ENCODE measurements at places on chromosomes 16 and 17.

- DNase-seq, result no peak
These were observed 56.1 kb downstream of the ESRP2 start for GRCh38 chr16:68179855-68180254.

DNA sequence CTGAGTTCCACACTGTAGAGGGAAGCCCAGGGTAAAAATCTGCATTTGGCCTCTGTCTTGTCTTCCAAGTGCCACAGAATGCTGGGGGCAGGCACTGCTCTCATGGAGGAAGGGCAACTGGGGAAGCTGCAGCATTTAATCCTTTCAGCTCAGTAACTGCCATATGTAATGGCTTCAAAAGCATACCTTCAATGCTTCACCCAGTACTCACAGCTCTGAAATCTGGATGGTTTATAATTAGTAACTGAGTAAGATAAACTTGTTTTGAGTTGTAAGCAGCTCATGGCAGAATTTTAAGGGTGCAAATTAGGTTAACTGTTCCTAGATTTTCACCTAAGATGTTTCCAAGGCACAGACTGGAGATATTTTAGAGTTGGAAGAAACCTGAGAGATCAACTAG is 24.5 kb downstream of the PMP22 start:
- no peak for DNase-seq

DNA sequence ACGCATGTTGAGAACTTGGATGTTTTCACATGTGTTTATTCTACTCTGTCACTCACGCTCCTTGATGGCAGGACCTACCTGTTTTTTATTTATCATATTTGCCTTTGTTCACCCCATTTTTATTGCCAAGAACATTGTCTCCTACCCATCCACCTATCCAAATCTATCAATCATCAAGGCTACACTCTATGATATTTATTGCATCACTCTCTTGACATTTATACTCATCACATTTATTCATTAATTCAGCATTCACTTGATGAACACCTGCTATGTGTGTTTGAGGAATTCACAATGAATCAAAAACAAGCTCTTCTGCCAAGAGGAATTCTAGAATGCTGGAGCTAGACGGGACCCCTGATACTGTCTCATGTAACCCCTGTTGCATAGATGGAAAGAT is 94.5 kb upstream of the ZNF469 start:
- DNase-seq, result no peak

DNA sequence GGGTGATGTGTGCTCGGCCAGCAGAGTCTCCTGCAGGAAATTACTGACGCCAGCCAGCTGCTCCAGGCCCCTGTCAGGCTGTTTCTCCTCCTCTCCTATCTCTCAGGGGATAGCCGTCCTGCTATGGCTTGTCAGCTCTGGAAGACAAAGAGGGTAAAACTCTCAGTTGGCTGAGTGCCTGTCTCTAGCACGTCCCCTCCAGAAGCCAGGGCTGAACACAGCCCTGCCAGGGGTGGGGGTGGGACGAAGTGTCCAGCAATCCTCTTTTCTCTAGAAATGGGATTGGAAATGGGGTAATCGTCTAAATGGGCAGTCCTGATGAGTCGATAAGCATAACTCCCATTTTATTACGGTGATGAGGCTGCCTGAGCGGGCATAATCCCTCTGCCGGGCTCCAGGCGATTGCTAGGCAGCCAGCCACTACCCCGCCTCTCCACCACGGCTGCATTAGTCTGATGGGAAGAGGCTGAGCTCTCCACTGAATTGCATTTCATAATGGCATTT is 89.1 kb upstream of the GNAO1 start:
- DNase-seq, result peak; percentile 97

DNA sequence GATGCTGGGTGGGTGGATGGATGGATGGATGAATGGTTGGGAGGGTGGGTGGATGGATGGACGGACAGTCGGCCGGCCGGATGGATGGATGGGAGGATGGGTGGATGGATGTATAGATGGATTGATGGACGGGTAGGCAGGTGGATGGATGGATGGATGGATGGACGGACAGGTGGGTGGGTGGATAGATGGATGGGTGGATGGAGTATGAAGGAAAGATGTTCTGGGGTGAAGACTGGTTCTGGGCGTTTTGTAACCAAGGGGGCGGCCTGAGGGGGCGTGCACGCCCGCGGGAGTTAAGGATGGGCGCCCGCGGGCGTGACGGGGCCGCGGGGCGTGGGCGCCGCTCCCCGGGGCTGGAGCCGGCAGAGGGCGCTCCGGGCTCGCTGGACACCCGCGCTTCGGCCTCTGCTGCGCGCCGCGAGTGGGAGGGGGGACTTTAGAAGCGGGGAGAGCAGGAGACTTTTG is at the start of gene NECAB2:
Gene NECAB2 (plus strand): TSS at position 407 of the 468 bp plus-strand sequence. CDS start 405 bp downstream, outside the sequence.
- DNase-seq, result peak; percentile 66

GRCh38 chr16:9957433-9957832 is 224.8 kb downstream of the GRIN2A start:
- no peak for DNase-seq

DNA sequence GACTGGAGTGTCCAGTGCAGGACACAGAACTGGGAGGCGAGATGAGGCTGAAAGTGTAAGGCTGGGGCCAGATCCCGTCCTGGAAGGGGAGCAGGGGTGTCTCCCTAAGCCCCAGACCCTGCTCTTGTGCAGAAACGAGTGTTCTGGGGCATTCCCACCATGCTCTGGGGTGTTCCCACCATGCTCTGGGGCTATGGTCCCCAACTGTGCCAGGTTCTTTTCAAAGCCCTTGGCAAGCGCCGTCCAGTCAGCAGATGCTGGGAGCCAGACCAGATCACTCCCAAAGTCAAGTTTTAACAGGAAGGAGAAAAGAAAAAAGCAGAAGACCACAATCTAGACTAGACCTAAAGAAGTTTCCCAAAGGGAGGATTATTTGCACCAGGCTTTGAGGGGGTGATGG is 2.5 kb downstream of the TAX1BP3 start:
- DNase-seq, result no peak

DNA sequence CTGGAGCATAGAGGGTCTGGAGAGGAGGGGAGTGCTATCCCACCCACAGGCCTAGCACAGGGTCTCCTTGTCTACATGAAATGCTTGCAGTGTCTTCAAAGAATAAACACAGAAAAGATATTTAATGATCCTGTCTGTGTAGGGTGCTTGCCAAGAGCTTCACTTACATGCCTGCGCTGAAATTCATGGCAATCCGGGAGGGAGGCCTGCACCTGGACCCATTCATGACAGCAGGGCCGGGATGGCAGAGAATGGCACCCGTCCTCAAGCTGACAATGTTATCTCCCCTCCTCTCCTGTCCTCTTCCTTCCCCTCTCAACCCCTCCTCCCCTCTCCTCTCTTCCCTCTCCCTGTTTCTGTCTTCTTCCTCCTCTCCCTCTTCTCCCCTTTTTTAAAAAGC is 2.1 kb downstream of the ADGRG3 start:
- DNase-seq, result no peak

GRCh38 chr17:927611-928461 is 51.7 kb downstream of the NXN start:
- no peak for DNase-seq

DNA sequence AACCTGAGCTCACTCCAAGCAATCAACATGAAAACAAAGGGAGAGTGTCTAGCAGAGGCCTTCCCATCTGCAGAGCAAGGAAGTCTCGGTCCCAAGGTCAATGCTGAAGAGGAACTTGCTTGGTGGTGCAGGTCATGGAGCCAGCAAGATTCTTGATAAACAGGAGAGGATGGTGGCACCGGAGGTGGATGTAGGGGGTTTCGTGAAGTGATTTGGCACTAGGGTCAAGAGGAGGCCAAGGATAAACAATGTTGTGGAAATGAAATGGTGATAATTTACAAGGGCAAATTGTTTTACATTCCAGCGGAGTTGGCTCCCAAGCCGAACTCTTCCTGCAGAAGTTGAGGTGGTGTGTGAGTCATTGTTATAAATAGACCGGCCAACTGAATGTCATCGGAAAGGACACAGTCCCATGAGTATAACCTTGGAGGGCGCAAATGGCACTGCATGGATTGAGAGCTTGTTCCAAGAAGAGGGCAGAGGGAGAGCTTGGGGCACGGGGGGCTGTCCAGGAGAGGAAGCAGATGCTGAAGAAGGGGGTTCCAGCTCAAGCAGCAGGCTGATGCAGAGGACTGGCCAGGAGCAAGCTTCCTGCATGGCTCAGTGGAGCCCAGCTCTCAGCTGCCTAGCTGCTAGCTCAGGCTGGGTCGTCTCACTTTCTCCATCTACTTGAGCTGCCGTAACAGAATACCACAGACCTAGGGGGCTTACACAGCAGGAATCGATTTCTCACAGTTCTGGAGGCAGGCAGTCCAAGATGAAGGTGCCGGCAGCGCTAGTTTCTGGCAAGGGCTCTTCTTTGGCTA is 136.6 kb downstream of the COPRS start:
- DNase-seq, result no peak

GRCh38 chr17:81237591-81238489 is 1.0 kb downstream of the TEPSIN start:
- DNase-seq, result no peak

GRCh38 chr16:17098685-17099084 is 372.1 kb downstream of the XYLT1 start:
- DNase-seq, result no peak

GRCh38 chr17:74280093-74280513 is 6.1 kb downstream of the DNAI2 start:
- no peak for DNase-seq

GRCh38 chr16:11010575-11011221 is 66.3 kb downstream of the CLEC16A start:
- DNase-seq, result no peak

DNA sequence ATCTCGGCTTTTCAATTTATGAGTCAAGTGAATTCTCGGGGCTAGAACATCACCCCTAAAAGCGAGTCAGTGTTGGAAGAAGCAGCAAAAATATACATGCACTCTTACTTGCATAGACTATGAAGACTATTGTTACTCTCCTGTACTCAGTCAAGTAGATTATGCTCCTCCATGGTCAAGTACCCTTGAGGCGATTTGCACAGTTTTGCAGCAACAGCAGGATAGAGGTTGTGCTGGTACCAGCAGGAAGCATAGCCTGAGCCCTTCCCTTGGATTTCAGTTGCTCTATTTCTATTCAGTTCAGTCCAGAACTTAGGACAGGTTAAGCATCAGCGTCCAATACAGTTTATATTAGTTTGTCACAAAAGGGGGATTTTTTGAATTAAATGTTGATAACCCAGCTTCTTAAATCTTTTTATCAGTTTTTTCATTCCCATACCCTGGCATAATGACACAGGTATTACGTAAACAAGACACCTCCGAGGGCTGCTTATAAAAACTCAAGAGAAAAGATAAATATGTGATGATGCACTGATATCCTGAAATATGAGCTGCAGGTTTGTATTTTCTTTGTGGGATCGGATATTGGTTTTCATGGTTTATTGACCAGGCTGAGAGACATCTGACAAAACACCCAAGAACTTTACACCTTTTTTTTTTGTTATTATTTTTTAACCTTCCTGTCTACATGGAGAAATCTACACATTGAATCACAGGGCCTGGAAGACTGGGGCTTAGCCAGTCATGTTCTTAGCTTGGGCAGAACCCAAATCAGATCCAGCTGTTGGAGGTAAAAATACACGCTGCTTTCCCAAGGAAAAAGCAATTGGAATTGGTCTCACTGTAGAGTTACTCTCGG is 144.1 kb downstream of the PITPNC1 start:
- DNase-seq, result no peak

DNA sequence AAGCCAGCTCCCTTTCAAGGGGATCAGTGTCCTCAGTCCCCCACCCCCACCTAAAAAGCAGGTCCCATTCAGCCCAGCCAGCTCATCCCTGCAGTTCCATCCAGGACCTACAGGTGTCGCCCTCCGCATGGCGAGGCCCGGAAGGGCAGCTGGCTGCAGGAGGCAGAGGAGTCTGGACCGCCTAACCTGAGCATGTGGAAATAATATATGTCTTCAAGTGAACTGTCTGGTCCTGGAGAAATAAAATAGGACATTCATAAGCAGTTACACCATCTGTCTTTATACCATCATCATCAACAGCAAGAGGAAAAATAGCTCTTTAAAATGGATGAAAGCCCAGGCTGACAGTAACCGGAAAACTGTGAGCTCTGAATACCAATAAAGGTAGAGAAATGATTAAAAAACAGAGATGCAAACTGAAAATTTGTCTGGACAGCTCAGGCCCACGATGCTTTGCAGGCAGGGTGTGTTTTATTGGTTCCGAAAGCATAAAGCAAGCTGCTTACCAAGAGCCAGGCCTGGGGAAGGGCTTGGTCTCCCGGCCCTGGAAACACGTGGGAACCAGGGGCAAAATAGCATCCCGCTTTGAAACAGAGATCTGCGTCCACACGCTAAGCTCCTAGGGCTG is 215.2 kb downstream of the ZFHX3 start:
- DNase-seq, result peak; percentile 86

- DNase-seq, result no peak
These were observed 26.4 kb downstream of the SMYD4 start for GRCh38 chr17:1803280-1803679.

DNA sequence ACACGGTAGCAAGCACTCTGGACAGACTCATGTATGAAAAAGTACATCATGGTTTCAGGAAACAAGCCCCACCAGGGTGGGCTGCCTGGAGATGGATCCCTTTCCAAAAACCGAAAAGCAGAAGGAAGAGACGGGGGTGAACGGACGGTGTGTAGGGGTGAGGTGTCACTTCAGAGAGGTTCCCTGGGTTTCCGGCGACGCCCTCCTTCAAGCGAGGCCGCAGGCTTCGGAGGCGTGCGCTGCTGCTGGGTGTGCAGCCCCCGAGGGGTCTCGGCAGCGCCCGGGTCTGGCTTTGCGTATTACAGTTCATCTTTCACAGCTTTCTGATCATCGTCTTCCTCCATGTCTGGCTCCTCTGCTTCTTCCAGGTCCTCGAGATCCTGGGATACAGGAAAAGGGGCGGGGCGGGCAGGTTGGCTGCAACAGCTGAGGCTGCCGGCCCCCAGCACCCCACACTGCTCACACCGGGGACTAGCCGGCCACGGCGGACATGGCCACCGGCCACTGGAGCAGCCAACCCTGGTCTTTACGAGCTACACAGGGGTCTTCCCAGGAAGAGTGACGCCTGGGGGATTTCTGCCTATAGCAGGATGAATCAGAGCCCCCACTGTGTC is 9.0 kb upstream of the PPP1R27 start:
- no peak for DNase-seq

DNA sequence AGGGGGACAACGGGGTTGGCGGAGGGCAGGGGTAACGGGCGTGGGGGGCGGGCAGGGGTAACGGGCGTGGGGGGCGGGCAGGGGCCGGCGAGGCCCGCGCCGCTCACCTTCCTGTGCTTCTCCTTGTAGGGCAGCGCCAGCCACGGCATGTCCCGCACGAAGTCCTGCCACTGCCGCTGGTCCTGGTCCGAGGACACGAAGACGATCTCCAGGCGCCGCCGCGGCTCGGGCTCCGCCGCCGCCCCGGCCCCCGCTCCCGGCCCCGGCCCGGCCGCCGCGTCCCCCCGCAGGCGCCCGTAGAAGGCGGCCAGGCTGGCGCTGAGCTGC is 401 bp downstream of the NXN start:
- DNase-seq, result no peak

DNA sequence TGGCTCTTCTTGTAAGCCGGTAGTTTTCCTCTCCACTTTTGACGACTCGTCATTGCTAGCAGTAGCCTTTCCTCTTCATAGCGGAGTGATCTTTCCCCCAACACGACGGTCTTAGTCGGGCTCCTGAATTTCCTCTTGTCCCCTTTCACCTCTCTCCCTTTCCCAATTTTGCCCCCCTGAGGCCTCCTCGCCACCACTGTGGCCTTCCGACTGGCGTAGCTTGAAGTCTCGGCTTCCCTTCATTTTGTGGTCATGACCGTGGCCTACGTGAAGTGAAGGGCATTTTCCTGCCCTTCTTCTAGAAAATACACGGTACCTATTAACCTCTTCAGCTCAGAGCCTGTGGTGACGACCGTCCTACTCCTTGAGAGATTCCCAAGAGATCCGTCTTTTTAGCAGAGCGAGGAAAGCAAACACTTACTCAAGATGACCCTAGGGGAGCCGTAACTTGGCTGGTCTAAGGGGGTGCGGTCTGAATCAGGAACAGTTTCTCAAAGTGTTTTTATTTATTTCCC is 787 bp downstream of the PRKAR1A start:
- no peak for DNase-seq
